HL-60 (cell line): ENCODE measurements at places on chromosomes 3 and 15.

GRCh38 chr15:35858707-35859106 is 312.7 kb upstream of the DPH6 start:
- no peak for DNase-seq

DNA sequence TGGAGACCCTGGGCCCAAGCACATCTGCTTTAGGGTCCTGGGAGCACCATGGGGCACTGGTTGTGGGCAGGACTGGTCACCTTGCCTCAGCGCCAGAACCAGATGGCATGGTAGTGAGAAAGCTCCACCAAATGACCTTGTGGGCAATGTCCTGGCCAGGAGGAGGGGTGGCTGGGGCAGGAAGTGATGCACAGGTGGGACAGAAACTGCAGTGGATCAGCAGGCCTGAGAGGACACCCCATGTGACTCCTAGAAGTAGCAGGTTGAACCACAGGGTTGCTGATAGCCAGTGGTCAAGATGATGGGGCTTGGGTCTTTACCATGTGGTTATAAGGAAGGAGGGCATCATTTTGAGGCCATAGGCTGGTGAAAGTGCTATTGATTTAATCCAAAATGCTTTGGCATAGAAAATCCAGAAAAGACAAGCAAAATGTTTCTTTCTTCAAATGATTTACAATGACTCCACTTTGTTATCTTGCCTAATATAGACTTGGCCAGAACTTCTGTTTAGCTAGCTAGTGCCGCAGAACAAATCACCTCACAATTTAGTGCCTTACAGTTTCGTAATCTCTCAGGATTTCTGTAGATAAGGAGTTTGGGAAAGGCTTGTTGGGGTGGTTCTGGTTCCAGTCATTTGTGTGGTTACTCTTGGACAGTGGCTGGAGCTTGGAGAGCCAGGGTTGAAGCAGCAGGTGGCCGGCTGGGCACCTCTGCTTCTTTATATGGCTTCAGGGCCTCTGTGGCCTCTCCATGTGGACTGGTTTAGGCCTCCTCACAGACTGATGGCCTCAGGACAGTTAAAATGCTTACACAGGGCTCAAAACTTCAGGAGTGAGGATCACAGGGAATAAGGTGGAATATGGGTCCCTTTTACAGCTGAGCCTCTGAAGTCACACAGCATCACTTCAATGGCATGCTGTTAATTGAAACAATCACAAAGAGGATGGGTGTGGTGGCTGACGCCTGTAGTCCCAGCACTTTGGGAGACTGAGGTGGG is 27.5 kb downstream of the TMEM158 start:
- DNase-seq = no peak

GRCh38 chr15:44882499-44882968 is 74.0 kb upstream of the TERB2 start:
- no peak for DNase-seq

- no peak for DNase-seq
Measured at GRCh38 chr15:93986400-93986984, 244.9 kb upstream of the MCTP2 start.

DNA sequence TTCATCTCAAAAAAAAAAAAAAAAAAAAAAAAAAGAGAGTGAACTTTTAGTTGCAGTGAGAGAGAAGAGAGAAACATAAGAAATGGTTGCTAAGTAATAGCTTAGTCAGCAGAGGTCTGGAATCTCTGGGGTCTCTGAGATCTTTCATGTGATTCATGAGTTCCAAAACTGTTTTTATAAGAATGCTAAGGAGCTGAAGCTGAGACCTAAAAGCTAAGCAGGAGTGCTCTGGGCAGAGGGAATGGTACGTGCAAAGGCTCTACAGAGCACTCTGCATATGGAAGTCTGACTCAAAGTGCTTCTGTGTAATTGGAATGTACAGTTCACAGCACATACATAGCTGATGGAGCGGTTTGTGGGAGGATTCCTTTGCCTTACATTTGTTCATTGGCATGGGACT is 66.3 kb upstream of the LRIG1 start:
- DNase-seq = no peak

- DNase-seq = no peak
Measured at GRCh38 chr3:32994045-32994444, 42.6 kb downstream of the CCR4 start.

DNA sequence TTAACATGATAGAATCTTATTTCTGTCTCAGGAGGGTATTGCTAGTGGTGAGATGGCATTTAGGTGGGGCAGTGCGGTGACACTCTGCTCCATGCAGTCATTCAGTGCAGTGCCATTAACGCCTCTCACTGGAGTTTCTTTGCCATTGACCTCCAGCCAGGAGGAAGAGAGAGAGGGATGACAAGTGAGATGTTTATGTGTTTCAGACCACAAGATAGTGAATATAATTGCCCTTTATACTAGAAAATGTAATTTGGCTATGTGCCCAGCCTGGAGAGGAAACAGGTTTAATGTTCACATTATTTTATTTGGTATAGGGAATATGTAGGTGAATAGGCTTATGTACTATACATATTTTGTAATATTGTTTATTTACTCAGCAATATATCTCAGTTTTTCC is 84.5 kb downstream of the ZIC1 start:
- no peak for DNase-seq

DNA sequence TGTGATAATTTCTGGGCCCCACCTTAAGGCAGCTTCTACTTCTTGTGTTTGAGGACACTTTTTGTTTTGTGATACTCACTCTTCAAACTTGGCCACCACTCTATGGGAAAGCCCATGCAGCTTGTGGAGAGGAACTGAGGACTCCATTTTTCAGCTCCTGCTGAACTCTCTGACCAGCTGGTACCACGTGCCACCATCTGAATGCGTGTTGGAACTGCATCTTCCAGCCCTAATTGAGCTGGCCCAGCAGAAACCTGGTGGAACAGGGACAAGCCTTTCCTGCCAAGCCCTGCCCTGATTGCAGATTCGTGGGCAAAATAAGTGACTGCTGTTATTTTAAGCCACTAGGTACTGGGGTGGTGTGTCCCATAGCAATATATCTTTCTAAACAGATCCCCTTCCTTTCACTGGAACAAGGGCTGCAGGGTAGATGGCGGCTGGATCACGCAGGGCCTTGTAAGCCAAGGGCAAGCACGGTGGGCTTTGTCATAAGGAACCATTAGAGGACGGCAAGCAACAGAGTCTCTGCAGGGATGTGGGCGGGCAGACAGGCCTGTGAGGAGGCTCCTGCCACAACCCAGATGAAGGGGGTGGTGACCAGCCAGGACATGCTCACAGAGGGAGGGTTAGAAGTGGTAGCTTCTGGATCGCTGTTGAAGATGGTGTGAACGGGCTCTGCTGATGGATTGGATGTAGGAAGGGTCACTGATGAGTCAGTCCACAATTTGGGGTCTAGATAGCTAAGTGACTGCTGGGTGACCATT is 9.5 kb downstream of the H1-8 start:
- DNase-seq = no peak

- DNase-seq = peak; percentile 49
Measured at GRCh38 chr3:15108082-15108545, 9.2 kb upstream of the RBSN start.

- no peak for DNase-seq
Measured at GRCh38 chr15:74383695-74384565, 16.5 kb upstream of the CYP11A1 start.

- no peak for DNase-seq
Measured at GRCh38 chr3:188453431-188454384, 299.8 kb downstream of the LPP start.

GRCh38 chr15:91787198-91787597 is 66.3 kb upstream of the SLCO3A1 start:
- no peak for DNase-seq

GRCh38 chr3:55226696-55227095 is 260.4 kb downstream of the WNT5A start:
- no peak for DNase-seq

- no peak for DNase-seq
Measured at GRCh38 chr3:36796161-36796560, 31.8 kb upstream of the DCLK3 start.

- DNase-seq = no peak
Measured at GRCh38 chr15:70575231-70576226, 187.8 kb downstream of the UACA start.

DNA sequence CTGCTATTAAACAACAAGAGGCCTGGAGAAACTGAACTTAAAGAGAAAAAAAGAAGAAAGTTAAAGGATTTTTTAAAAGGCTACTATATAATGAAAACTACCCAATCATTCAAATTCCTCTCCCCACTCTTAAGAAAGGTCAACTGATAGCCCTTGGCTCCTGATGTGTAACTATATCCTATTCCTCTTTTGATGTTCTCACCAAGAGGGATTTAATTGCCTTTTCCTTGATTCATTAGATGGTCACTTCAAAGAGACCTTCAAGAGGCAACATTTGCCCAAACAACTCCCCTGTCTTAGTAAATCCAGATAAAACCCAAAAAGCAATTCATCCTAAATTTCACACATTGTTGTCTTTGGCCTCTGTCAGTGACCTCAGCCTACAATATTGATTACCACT is 86.0 kb downstream of the FMN1 start:
- DNase-seq = no peak

GRCh38 chr15:48696627-48697312 is 51.3 kb upstream of the FBN1 start:
- no peak for DNase-seq

DNA sequence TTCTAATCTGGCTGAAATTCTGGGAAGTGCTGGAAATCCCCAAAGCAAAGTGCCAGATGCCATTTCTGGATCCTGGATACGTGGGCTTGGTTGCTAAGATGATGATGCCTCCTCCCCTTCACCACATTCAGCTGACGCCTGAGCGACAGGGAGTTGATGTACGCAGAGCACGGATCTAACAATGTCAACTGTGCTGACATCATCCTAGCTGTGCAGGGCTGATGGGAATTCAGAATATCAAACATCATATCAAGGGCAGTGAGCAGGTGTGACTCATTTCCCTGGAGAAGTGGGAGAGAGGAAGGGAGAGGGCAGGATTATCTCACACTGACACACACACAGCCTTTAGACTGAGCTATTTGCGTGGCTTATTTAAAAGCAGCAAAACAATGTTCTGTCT is 92.6 kb upstream of the ZBTB20 start:
- DNase-seq = no peak

- DNase-seq = no peak
Measured at GRCh38 chr15:60573936-60574335, 95.0 kb upstream of the ICE2 start.

DNA sequence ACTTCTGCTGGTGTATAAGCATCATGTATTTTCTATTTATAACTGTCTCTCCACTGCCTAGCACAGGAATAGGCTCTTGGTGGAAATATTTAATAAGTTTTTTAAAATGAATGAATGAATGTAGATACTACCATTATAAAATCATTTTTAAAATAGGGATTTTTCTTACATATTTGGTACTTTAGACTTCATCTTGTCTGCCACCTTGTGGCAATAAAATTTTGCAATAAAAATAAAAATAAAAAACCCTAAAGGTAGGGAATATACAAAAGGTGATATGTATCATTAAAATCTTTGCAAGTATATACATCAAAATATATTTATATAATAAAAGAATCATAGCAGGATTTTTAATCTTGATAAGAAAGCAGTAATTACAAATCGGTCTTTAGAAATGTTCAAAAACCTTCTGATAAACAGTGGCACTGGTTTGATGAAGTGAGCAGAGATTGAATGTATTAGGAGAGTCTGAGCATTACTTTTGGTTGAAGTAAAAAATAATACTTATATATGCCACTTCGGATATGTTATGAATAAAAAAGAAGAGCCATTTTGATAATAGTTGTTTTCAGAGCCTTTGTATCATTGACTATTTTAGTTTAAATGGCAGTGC is 95.2 kb downstream of the SPATA16 start:
- no peak for DNase-seq

- peak; percentile 90 for DNase-seq
Measured at GRCh38 chr15:45456212-45457106, 66.1 kb downstream of the SLC30A4 start.

GRCh38 chr15:67717776-67718175 is 107.5 kb upstream of the SKOR1 start:
- no peak for DNase-seq

DNA sequence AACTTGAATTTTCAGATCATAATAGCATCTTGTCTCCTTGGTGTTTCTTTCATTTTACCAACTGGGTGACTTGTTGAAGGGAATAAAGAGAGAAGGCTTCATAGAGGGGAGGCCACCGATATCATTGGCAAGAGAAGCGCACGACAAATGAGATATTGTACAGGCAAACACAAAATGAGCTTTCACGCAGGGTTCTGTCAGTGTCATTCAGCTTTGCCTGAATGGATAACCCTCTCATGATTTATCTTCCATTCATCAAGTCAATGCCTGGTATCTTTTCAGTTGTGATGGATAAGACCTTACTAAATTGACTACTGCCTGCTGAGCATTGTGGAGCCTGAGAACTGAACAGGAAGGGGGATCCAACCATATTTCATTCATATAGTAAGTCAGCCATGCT is 188.6 kb upstream of the EPHA3 start:
- DNase-seq = no peak

DNA sequence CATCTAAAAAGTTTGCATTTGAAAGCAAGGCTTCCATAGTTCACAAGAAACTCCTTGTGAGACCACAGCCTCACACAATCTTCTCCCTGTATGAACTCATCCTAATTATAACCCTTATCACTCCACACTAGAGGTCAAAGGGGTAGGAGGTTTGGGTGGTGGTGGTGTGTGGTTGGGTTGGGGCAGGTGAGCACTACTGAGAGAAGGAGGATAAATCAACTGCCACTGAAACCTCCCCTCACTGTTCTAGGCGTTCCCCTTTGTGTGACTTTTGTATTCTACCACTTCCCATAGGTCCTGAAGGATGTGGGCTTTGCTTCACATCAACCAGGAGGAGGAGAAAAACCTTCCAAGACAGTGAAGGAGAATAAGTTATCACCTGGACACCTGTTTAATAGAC is 6.4 kb upstream of the AGBL1 start:
- no peak for DNase-seq

DNA sequence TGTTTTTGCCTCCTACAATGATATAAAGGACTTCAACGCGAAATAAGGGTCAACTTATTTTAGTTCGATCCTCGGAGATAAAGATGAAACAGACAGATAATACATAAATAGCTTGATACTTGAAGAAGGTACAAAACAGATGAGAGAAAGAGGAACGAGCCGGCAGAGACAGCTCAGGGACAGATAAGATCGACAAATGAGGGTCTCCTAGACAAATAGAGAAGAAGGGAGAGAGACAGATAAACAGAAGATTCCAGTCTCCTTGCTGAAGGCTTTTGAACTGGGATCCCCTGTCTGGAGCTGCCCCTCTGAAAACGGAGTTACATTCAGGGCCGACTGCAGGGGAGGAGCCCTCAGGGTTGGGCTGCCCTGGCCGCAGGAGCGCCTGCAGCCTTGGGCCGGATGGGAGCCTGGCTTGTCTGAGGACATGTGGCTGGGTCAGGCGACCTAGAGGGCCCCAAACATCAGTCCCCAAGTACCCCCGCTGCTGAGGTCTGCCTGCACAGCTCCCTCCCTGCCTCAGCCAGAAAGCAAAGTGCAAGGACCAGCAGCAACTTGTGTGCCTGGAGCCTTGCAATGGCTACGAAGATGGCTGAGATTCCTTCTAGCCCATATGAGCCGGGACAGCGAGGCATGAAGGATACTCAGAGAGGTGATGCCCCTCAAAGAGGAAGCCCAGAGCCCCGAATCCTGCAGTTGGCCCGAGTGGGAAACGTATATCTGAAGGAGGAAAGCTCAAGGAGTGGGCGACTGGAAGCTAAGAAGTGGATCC is 926 bp upstream of the SKOR1 start:
- DNase-seq = no peak
